ENCODE measurements at places on chromosomes 4 and X.

- no peak for DNase-seq
These were observed 188.1 kb downstream of the PAPSS1 start for GRCh38 chr4:107531927-107532326.

DNA sequence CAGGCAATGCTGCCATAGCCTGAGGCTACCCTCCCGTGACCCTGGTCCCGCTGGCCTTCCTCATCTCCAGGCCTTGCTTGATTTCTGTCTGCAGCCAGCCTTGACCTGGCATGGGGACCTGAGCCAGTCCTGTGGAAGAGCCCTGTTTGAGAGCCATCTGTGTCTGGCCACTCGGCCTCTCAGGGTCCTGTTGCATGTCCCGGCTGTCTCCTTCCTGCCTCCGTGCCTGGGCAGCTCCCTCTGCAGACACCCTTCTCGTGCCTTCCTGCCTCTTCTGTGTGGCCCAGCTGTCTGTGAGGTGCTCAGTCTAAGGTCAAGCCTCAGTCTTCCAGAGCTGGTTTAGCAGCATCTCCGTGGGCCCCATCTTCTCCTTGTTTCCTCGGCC lies 108.4 kb downstream of the SORCS2 start:
- no peak for DNase-seq

- no peak for DNase-seq
These were observed 160.1 kb upstream of the FSTL5 start for GRCh38 chr4:162323919-162324318.

DNA sequence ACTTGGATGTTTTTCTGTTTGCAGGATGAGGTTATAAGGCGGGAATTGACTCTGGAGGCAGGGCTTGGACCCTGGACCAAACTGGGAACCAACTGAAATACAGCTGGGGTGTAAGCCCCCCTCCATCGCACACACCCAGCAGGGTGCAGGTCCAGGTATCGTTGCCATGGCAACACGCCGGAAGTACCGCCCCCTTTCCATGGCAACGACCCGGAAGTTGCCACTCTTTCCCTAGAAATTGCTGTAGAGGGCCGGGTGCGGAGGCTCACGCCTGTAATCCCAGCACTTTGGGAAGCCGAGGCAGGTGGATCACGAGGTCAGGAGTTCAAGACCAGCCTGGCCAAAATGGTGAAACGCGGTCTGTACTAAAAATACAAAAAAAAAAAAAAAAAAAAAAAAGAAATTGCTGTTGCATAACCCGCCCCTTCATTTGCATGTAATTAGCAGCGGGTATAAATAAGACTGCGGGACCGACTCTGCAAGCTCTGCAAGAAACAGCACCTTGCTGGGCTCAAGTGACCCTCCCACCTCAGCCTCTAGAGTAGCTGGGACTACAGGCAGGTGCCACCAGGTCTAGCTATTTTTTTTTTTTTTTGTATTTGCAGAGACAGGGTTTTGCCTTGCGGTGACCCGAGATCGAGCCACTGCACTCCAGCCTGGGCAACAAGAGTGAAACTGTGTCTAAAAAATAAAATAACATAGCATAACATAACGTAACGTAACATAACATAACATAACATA lies 139.6 kb downstream of the CRLF2 start:
- no peak for DNase-seq

- DNase-seq = no peak
These were observed 5.0 kb upstream of the SDAD1 start for GRCh38 chr4:75995727-75996126.

GRCh38 chrX:16018291-16018690 lies 105.1 kb upstream of the GRPR start:
- DNase-seq = no peak

- DNase-seq = no peak
These were observed 93.3 kb downstream of the NAA11 start for GRCh38 chr4:79232540-79232939.

- no peak for DNase-seq
These were observed 1411.2 kb downstream of the RAPGEF2 start for GRCh38 chr4:160514126-160514525.

GRCh38 chrX:85379174-85379907 lies at the start of gene POF1B:
Gene POF1B, minus strand, starts transcription at chrX:85379665. Its CDS starts 211 bp downstream, at chrX:85379454.
- DNase-seq = no peak

DNA sequence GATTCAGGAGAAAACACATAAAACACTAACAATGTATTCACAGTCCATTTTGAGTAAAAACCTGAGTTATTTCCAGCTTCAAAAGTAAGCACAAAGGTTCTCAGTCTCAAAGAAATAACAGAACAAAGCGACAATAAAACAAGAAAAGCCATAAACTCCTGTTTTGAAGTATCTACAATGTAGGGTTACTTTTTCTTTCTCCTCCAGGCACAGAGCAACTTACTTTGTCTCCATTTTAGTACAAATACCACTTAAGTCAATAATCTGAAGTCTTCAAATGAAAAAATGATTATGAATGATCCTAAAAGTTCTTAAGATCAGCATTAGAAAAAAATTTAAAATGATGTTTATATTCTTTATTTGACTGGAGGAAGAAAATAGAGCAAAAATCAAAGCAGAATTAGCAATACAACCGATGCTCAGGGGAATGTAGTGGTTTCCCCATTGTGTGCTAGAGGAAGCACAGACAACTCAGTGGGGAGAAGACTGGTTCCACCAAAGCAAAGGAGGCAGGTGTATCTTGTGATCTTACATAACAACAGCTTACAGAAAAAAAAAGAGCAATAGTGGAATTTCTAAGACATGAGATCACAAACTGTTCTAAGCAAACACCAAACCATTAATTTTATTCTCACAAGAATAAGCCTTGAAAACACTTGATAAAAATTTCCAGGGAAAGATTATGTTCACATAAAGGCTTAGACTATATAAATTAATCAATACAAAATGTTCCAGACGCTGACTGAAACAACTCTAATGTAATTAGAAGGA lies 35.1 kb downstream of the EPHA5 start:
- DNase-seq = no peak

- no peak for DNase-seq
These were observed 2.9 kb downstream of the ARSF start for GRCh38 chrX:3044196-3044595.

GRCh38 chrX:112731793-112732192 lies 52.1 kb upstream of the LHFPL1 start:
- no peak for DNase-seq

GRCh38 chr4:79920163-79920853 lies 152.7 kb downstream of the ANTXR2 start:
- DNase-seq = no peak

GRCh38 chrX:7110821-7111276 lies 36.7 kb upstream of the STS start:
- DNase-seq = no peak

DNA sequence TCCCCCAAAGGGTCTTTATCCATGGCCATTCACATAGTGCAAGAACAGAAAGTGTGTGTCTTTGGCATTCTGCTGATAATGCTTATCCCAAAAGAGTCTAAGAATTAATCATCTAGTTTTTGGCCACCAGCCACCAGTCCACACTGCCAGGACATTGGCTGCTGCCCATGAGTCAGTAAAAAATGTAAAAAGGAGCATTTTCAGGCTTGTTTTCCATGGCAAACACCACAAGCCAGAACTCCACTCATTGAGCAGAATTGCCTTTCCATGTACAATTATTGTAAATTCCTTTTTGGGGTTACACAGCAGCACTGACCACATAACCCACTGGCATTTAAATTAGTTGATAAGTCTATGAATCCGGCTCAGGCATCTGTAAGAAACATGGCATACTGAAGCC lies 89.2 kb upstream of the PRDX4 start:
- no peak for DNase-seq

DNA sequence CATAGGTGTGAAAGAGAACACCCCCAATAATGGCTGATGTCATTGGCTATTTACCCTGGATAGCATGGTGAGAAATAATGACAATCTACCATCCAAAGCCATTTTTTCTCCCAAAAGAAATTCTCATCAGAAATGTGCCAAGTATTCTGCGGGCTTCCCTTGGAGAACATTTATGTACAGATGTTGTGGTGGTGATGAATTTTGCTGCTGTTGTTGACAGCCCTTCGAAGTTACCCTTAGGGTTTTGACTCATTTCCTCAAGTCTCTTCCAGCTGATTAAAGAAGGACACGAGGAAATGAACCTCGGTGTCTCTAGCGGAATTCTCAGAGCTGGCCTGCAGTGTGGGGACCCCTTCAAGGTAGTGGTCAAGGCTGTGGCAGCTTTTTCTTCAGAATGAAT lies 3.4 kb downstream of the KIT start:
- DNase-seq = no peak

DNA sequence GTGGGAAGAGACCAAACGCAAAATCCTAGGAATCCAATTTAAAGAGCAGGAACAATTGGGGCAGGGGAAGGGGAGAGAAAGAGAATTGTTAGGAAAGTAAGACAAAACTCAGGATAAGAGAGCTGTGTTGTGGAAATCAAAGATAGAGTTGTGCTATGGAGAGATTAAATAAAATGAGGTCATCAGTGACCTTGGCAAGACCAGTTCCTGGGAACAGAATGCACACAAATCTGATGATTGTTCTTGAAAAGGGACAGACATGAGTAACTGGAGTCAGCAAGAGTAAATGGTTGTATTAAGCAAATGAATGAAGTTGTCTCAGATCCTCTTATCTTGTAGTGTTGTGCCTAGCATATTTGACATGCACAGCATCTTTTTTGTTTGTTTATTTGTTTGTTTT lies 267.4 kb downstream of the IL1RAPL1 start:
- DNase-seq = no peak

GRCh38 chrX:106728337-106728736 lies 1.8 kb downstream of the RNF128 start:
- DNase-seq = no peak

GRCh38 chr4:138688408-138689085 lies 327.0 kb upstream of the NOCT start:
- DNase-seq = no peak
